ENCODE measurements at places on chromosomes 4 and X.

GRCh38 chrX:150291014-150291413 is 72.1 kb upstream of the MAMLD1 start:
- no peak for DNase-seq

GRCh38 chr4:2284934-2285612 is 23.2 kb upstream of the MXD4 start:
- no peak for DNase-seq

- DNase-seq = no peak
Measured at GRCh38 chr4:89909889-89910288, 15.2 kb downstream of the MMRN1 start.

DNA sequence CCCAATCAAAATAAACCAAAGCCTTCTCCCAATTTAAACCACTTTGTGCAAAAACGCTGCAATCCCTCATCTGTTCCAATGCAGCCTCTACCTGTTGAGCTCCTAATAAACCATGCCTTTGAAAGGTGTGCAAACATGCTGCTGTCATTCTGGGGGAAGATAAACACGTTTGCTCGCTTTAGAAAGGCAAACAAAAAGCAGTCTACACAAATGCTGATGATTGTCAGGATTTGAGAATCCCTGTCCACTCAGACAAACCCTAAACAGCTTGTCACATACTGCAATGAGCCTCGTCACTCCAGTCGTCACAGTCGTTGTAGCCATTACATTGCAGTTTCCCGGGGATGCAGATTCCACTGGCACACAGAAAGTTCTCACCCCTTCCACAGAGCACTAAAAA is 145.2 kb downstream of the CORIN start:
- no peak for DNase-seq

- no peak for DNase-seq
Measured at GRCh38 chrX:153902385-153902784, 2.1 kb upstream of the AVPR2 start.

GRCh38 chr4:84563002-84563401 is 19.9 kb upstream of the CDS1 start:
- DNase-seq = no peak

All from AG04449 (cell line).